AG09319 (cell line): ENCODE measurements at places on chromosomes 4 and X.

- no peak for DNase-seq
Observed at GRCh38 chr4:163142246-163142645, 24.4 kb downstream of the NAF1 start.

DNA sequence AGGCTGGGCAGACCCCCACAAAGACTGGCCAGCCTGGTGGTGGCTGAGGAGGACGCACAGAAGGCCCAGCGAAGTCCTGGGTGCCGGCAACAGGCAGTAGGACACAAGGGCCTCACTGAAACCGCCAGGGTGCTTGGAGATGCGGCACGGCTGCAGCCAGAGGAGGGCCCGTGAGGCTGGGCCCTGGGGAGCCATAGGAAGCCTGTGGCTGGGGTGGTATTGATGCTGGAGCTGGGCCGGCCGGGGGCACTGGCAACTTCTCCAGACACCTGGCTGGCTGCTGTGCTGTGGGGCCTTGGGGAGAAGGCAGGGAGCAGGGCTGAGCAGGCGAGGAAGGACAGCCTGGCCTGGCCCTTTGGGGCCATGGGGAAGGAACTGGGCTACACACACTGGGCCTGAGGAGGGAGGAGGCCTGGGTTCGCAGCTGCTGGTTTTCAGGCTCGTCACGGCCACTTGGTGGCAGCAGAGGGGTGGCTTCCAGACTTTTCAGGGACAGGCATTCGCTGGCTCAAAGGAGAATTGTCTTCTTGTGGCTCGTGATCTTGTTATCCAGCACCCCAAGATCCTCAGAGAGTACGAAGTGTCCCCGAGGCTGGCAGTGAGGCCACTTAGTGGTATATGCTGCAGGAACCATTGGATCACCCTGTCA lies 37.2 kb downstream of the ATP2B3 start:
- DNase-seq = peak; percentile 2

DNA sequence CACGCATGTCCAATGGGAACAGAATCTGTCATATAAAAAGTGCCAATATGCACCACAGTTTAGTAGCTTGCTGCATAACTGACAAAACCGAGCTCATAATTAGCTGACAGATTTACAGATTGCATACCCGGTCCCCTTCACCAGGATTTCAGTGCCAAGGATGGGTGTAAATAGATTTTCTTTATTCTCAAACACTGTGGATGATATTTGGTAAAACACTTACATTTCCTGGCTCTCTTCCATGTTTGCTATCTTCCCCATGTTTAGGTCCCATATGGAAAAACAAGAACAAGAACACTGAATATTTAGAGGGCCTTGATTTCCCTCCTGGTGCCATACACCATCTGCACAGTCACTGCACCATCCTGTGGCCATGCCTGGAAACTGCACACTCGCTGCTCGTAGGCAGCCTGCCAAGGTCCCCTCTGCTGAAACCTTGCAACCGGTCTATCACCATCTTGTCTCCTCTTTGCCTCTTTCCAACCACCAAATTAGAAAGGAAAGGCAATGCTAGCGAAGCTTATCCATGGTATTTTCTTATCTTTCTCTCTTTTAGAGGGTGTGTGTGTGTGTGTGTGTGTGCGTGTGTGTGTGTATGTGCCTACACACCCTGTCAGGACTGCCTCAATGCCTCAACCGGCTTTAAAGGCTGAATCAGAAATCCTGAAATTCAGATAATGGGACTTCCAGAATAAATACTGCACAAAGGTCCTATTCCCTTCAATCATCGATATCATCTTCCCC lies 124.2 kb upstream of the MBNL3 start:
- DNase-seq = no peak

GRCh38 chr4:18611026-18611425 lies 589.5 kb upstream of the LCORL start:
- no peak for DNase-seq

GRCh38 chr4:176309046-176309445 lies 10.7 kb upstream of the SPCS3 start:
- DNase-seq = no peak

- DNase-seq = peak; percentile 84
Observed at GRCh38 chr4:24105327-24106038, 215.6 kb upstream of the PPARGC1A start.

- no peak for DNase-seq
Observed at GRCh38 chr4:156672492-156673305, 298.9 kb downstream of the PDGFC start.

GRCh38 chr4:4267981-4268380 lies 20.0 kb upstream of the TMEM128 start:
- no peak for DNase-seq
